ENCODE measurements at places on chromosomes 11 and 22. TPM values are rescaled to one million over a fixed set of nuclear protein-coding genes. Genes with fewer than 3 reads are reported as not detected.

SMIM35 gene
- 0.63 TPM for total RNA-seq

GRCh38 chr22:20484948-20485683, 10.5 kb downstream of the KLHL22 start:
- no peak for DNase-seq

FERMT3 gene
- total RNA-seq = 213 TPM

- no peak for DNase-seq
Observed at GRCh38 chr22:41963453-41964111, 5.7 kb upstream of the SEPTIN3 start.

DNA sequence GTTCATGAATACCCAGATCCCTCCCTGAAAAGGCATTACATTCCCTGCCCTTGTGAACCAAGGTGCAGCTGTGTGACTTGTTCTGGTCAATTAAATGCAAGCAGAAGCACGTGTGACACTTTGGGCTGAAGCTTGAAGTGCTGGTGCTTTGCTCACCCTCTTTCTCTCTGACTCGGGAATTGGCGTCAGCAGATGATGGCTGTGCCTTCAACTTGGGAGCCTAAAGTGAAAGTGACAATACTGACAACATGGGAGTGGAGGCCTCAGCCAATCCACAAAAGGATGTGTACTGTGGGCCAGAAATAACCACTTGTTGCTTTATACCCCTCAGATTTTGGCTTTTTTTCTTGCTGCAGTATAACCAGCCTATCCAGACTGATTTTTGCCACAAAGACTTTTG, 148.3 kb upstream of the THY1 start:
- no peak for DNase-seq

DNA sequence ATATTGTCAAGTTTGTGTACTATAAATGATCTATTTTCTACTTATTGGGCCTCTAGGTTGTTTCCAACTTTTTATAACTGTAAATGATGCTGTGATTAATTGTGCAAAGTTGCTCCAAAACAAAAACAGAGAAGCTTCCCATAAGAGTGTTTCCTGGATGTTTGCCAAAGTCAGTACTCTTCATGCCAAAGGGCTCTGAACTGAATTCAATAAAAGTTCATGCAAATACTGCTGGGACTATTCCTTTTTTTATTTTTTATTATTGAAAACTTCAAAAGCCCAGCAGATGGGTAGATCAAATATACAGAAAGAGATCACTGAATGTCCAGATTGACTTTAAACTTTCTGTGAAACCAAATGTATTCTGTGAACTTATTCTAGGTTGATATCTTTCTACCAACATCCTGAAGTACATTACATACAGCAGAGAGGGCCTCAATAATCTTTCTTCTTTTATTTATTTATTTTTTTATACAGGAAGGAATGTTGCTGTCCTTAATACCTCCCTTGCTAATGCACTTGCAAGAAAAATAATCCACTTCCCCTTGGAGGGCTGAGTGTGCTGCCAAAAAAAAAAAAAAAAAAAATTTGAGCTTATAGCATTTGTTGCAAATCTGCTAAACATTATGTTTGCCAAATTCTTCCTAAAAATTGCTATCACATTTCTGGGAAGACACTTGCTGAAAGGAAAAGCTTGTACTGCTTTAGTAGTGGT, 53.0 kb downstream of the CTSC start:
- no peak for DNase-seq

All from CD8-positive, alpha-beta memory T cell (primary cell).